NCI-H2081 treated with DMSO at 0.1 percent for 48 hours (cell line): ENCODE measurements at places on chromosomes 2 and 18.

DNA sequence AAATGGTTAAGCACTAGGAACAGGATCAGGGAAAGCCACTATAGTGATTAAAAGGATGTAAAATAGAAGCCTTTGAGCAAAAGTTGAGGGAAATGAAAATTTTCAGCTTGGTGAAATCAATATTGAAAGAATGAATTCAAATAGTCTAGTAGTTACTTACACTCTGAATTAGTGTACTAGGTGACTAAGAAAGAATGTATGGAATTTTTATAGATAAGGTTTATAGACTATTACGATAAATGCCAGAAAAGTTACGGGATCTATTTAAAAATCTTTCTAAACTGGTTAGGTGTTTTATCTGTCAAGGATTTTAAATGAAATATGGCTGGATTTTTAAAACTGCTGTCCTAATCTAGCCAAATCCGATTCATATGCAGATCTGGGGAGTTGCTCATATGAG is 208.6 kb downstream of the MYO3B start:
- DNase-seq, result no peak

DNA sequence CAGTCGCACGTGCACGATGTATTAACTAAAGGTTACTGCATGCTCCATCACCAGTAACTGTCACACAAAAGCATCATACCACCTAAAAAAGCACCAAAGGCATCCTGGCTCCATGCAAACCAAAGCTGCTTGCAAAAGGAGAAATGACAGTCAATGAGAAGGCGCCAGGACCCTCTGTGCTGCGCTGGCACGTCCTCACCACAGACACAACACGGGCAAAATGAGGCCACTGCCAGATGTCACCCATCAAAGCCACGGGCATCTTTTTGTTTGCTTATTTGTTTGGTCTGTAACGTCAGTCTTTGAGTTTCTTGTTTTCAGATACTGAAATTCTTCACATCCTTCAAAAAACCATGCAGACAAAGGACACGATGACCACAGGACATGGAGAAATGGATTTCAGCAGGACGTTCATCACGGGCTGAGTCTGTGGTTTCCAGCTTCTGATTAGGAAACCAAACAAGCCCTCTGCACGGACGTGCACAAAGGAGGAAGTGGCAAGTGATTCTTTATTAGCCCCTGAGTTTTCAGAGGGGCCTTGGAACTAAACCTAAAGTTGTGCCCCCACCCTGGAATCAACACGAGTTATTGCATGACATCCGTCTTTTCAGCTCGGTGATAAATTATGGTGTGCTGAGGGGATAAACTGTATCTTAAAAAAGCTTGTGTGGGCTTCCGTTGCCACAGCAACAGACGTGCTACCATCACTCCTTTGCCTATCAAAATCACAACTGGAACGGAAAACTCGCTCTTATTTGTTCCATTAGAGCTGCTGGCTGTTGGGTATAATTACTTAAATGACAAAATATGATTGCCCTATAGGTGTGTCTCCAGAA is 181.8 kb downstream of the EIPR1 start:
- no peak for DNase-seq

DNA sequence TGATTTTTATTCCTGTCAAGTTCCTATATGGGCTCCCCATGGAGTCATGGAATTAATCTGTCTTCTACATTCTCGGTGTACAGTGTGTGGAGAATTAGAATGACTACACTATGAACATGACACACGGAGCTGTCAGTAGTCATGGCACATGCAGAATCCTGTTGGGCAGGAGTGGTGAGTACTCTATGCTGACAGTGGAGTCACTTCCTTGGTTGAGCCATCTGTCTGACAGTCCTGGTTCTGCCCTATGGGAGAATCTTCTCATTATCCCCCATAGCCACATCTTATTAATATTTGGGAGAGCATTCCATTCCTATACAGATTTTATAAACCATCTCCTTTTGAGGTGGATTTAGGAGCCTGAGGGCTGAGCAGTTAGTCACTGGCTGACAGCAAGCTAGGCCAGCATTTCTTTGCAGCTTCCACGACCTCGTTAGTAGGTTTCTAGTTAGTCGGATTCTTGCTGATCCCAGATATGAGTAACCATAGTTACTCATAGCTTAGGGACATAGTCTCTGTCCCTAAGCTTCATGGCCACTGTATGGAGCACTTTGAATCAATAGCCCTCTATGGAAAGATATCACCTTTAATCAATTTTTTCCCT is 90.6 kb downstream of the MDH1 start:
- no peak for DNase-seq

- DNase-seq, result no peak
Measured at GRCh38 chr2:205692104-205692503, 9.8 kb downstream of the NRP2 start.

DNA sequence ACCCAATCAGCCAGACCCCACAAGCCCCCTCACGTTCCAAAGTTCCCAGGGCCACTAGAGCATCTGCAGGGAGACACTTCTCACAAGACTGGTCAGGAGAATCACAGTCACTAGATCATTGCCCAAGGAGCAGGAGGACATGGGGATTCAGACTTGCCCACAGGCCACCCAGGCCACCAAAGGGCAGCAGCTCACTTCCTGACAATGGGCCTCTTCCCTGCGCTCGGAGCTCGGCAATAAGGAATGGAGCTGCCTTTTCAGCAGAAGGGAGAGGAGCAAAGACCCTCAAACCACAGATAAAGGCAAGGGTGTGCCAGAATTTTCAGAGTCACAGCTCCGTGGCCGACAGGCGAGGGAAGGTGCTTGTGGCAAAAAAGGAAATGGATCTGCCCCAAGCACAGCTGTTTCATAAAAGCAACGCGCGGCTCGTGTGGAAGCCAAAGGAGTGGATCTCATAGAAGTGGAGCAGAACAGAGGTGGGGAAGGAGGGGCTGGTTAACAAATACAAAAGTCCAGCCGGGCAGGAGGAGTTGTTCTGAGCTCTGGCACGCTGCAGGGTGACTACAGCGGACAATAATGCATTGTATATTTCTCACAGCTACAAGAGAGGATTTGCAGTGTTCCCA is 72.1 kb downstream of the EDAR start:
- DNase-seq, result no peak

DNA sequence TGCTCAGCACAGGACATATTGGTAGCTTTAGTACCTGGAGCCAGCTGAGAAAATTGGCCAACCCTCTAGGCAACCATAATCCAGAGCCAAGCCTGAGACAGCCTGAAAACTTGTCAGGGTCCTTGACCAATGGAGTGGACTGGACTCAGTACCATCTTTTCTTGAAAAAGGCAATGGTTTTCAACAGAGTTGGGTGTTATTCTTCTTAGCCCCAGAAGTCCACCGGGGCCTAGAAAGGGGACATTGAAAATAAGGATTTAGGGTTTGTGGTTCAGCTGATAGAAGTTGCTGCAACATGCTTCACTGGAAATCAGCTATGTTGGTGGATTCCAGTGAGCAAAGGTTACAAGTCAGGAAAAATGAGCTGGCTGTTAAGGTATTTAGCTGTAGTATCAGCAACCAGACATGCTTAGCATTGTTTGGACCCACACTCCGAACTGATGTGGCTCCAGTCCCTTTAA is 22.1 kb upstream of the CNOT11 start:
- DNase-seq, result no peak

- no peak for DNase-seq
Measured at GRCh38 chr18:55838841-55839240, 250.8 kb upstream of the TCF4 start.
